ENCODE measurements at places on chromosomes 5 and 9. TPM values are rescaled to one million over a fixed set of nuclear protein-coding genes. Genes with fewer than 3 reads are reported as not detected.

DNA sequence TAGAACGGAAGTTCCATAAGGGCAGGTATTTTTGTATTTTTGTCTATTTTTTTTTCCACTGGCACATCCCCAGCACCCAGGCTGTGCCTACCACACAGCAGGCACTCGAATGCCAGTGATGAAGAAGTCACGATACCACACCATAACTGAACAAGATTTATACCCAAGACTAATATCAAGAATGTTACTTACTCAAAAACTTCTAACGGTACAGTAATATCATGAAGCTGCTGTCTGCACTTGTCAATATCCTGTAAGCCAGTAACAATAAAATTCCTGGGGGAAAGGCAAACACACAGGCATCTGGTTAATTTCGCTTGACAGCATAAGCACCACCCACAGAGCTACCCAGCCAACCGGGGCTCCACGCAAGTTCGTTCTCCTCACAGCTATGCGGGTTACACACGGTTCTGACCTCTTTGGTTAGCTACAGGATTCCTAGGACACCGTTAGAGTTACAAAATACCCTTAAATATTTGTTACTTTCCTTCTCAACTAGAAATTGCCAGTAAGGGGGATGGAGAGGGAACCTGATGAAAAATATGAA, 1.3 kb downstream of the MED10 start:
- DNase-seq = no peak

- DNase-seq = no peak
Measured at GRCh38 chr9:104319198-104319597, 184.9 kb upstream of the OR13F1 start.

DNA sequence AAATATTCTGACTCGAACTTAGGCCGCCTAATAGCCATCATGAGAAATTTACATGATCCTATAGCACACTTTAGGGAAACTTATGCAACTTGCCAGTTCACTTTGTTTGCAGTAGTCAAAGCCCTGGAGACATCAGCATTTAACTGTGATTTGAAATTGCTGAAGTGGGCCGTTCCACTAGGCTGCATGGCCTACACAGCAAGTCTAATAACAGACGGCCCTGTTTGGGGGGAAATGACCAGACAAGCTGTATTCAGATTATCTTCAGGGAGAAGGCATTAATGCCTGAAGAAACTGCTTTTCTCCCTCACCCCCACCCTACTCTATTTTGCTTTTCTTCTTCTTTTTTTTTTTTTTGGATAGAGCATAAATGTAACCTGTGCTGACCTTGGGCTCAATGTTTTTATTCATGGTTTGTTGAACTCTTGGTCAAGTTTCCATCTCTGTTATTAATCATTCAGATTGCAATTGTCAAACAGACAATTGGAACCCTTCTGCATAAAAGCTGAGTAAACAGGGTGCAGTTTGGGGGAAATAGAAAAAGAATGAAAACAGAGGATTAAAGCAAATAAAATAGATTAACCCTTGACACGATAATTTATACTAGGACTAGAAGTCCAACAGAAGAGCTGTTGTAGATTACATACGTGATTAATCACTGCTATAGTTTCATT, 1928.2 kb upstream of the WWC1 start:
- no peak for DNase-seq

DNA sequence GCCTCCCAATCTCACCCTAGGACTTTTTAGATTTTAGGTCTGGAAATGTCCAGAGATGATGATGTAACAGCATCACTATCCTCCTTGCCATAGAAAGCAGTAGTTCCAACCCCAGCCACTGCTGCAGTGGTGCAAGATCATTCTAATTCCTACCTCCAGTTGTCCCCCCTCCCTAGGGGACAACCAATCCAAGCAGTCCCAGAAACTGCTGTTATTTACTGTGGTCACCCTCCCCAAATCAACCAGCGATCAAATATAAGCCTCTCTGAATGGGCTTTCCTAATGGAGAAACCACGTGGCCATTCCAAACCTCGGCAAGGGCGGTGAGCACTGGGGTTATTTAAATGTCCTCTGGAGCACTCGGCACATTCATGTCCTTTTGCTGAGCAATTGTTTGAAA, 159.8 kb downstream of the SLF1 start:
- DNase-seq = no peak

DNA sequence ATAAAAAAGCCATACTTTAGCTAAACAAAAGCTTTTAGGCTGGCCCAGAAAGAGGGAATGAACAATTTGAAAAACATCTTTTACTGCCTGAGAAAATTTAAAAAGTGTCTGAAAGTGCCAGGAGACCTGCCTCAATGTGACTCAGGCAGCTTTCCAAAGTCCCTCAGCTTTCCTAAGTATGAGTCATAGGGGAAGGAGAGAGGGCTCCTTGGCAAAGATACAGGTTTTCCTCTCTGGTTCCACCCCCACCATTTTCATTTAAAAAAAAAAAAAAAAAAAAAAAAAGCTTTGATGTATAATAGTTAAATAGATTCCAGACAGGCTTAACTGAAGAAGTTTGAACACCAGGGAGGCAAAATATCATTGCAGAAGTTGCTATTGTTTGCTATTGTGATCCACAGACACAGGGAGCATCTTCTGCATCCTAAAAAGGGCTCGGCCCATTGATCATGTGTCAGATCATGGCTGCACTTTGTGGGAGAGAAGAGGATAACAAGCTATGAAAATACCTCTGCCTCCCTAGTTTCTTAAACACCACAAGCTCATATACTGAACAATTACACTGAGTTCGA, 71.5 kb downstream of the MRPS27 start:
- no peak for DNase-seq

DNA sequence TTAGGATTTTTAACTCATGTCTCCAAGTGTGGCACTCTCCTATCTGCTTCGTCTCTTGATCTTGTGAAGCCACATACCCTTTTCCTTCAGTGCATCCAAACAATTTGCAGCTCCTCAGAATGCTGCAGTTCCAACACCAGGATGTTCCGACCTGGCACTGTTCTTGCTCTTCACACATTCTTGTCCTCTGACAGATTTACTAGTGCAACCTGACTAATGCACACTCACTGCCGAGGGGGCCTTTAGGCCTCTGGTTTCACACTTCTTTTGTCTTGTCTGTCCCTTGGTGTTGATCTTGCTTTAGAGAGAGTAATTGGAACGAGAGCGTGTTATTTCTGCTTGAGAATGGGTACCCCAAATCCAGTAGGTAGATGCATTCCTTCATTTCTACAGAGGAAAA, 15.0 kb downstream of the ARHGAP26 start:
- no peak for DNase-seq

Gene LIX1
- not detected for total RNA-seq

DNA sequence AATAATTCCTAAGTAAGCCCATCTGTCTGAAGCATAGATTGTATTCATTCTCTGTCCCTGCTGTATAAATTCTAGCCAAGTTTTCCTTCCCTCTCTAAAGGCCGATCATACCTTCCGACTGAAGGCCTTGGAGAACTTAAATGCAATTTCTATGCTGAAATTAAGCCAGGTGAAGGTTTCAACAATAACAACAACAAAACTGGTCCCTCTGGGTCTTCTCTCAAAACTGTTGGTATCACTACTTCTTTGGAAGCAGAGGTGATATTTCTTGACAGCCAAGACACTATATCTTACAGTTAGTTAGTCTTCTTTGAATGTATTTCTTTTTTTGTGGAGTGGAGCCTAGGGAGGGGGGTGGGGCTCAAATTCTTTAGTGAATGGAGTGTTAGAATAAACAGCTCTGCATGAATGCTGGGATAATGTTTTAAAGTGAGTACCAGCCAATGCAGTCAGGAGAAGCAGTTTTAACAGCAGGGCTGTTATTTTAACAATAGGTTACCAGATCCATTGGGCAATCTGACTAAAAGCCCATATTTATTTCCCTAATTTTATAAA, 508.9 kb downstream of the EBF1 start:
- no peak for DNase-seq

Gene ANKRD18B
- total RNA-seq = not detected

DNA sequence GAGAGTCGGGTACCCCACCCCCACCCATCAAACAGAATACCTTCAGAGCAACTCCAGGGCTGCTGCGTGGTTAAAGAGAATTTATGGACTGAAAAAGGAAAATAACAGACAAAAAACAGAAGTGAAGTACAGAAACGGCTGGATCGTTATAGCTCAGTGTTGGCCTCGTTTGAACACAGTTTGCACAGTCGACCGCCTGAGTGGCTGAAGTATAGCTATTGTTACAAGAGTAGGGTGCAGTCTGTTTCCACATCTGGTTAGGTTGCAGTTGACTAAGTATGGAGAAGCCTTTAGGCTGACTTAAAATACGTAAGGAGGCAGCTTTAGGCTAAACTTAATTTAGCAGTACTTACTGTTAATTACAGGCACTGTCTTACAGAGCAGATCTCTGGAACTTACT, 121.2 kb downstream of the GCNT1 start:
- DNase-seq = no peak

DNA sequence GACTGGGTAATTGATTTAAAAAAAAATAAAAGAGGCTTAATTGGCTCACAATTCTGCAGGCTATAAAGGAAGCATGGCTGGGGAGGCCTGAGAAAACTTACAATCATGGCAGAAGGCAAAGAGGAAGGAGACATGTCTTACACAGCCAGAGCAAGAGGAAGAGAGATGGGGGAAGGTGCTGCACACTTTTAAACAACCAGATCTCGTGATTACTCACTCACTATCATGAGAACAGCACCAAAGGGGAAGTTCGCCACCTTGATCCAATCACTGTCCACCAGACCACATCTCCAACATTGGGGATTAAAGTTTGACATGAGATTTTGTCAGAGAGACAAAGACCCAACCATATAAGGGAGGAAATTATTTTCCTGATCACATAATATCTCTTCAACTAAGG, 138.8 kb upstream of the NR4A3 start:
- no peak for DNase-seq

DNA sequence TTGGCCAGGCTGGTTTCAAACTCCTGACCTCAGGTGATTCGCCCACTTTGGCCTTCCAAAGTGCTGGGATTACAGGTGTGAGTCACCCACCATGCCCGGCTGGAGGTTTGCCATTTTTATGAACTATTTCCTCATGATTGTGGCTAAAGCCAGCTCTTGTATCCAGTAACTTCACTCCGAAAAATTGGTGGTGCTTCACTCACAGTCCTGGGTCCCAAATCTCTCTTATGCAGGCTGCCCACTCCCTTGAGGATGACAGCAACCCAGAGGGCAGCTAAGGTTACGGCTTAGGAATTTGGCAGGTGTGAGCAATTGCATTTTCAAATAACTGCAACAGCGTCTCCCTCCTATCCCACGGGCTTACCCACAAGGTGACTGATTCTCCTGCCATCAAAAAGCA, 23.4 kb upstream of the FUBP3 start:
- DNase-seq = no peak

- DNase-seq = no peak
Measured at GRCh38 chr9:12740845-12741244, 34.0 kb upstream of the LURAP1L start.

- peak; percentile 48 for DNase-seq
Measured at GRCh38 chr5:179318221-179318955, 26.9 kb downstream of the ADAMTS2 start.

DNA sequence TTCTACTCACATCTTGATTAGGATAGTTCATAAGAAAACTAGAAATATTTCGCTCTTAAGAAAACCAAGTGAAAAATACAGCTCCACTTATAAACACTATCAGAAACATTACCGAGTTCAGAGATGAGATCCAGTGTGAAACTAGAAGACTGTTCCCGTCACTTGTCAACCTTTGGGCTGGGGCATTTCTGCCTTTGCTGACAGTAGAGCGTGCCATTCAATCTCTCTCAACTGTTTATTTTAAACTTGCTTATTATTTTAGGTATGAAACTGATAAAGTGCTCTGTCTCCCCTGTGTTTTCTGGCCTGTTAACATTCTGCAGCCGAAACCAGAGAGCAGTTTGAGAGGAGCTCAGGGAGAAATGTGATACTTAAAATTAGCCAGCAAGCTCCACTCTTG, 16.7 kb downstream of the MRRF start:
- no peak for DNase-seq

Gene OR1J4
- total RNA-seq = not detected

- no peak for DNase-seq
Measured at GRCh38 chr5:31477516-31477915, 54.4 kb downstream of the DROSHA start.

Gene PGM5
- total RNA-seq = 157 TPM

DNA sequence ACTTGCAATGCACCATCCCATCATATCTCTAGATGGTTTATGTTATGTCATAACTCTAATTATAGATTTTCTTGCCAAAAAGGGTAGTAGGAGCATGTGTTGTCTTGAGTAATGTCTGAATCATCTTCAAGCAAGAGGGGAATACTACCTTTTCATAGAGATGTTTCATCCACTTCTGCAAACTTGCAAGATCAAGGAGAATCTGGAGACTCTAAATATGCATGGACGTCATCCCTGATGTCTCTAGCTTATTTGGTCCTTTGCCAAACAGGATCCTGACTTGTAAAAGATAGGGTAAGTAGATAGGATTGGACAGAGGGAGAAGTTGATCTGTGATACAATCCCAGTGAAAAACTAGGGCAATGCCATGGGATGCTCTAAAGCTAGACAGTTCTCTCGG, 246.5 kb downstream of the DMRTA1 start:
- no peak for DNase-seq

Measured in Right ventricle myocardium superior (tissue), 1 donor.